ENCODE measurements at places on chromosomes 6 and 20.

GRCh38 chr20:3606021-3606420, 57.2 kb downstream of the GFRA4 start:
- DNase-seq = no peak

DNA sequence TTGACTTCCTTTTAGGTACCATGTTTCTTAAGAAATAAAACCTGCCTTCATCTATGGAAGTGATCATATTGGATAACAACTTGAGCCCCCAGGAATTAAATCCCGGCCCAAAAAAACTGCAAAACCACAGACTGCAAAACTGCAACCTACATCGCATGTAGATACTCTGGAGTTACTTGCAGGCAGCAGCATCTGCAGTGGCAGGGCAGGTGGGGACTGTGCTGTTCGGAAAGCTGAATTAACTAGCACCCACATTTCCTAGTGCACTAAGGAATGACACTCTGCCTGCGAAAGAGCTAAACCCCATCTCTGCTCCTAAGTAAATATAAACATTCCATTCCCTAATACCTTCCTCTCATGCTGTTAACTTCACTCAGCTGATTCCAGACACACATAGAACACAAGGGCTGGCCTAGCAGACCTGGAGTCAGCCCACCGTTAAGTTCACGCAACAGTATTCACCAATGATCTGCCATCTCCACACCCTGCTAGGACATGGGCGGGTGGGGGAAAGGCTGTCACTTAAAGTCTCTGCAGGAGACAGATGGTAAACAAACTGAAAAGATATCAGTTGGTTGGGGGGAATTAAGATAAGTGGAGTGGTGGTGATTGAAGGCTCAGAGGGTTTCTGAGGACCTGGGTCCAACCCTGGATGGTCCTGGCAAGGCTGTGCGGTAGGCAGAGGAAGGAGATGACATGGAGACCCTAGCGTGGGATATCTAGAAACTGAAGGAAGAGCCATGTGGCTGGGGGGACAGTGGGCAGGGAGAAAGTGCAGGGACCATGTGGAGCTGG, 128.4 kb downstream of the SYCP2 start:
- peak; percentile 32 for DNase-seq

- peak; percentile 87 for DNase-seq
Measured at GRCh38 chr20:63574156-63574828, at the start of gene HELZ2. Gene HELZ2, minus strand, starts transcription at chr20:63574239. Its CDS starts 1,854 bp downstream, at chr20:63572385.

DNA sequence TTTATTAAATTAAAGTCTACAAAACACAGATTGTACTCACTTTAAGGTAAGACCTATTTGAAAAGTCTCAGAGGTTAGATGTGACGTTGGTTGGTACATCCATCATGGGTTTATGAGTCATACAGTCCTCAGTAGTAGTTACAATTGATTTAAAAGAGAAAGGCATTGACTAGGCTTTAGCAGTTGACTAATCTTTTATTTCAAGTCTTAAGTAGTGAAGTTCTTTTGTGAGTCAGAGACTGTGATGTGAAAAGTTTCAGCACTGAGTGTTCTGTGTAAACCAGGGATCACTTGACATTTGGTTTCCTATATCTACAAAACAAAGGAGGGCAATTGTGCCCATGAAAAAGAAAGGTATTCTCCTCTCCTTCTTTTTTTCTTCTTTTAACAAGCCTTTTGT, 221.3 kb downstream of the GRIK2 start:
- no peak for DNase-seq

DNA sequence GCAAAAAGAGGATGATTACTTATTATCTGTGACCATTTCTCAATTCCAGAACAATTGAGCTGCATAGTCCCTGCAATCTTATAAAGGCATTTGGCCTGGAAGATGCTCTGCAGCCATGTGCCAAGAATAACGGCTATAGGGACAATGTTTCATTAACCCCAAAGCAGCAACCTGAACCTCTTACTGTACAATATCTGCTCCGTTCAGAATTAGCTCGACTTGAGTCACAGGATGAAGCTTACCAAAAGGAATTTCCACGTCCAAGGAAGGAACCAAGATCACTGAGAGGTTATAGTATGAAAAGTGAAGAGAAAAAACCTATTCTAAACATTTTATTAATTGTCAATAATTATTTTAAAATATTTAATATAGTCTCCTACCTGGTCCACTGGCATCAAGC, 167.3 kb upstream of the GMDS start:
- no peak for DNase-seq

GRCh38 chr6:119368921-119369320, 19.4 kb upstream of the MAN1A1 start:
- no peak for DNase-seq

- no peak for DNase-seq
Measured at GRCh38 chr6:153121311-153121710, 9.8 kb downstream of the RGS17 start.

DNA sequence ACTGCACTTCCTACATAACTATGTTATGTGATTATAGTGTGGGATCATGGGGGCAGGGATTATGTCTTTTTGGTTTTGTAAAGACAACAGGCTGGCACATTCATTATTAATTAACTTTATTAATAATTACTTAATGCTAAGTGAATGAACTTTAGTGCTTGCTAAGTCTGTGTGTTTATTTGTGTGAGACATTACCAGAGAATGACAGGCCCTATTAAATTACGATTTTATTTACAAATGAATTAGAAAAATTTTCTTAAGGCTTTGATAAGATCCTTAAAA, 100.9 kb downstream of the CD83 start:
- no peak for DNase-seq

- DNase-seq = no peak
Measured at GRCh38 chr6:2086326-2086965, 159.0 kb downstream of the GMDS start.

GRCh38 chr6:77470983-77471382, 7.7 kb upstream of the HTR1B start:
- no peak for DNase-seq

DNA sequence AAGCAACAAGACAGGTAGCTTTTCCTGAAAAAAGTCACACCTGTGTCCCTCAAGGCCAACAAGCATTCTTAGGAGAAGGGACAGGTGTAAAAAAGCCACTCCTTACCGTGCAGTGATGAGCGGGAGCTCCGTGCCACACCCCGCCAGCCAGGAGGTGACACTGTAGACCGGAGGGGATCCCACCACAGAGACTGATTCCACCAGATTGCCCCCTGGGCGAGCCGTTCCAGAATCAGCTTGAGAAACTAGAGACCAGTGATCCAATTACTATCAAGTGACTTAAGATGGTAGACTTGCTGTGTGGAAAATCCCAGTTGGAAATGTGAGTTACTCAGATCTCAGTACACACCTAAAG, 37.4 kb downstream of the PKHD1 start:
- no peak for DNase-seq

- DNase-seq = no peak
Measured at GRCh38 chr6:126811321-126811720, 307.1 kb upstream of the RSPO3 start.

GRCh38 chr6:139156551-139156950, 21.7 kb downstream of the HECA start:
- DNase-seq = no peak

GRCh38 chr6:27145731-27146455, 101.6 kb upstream of the PRSS16 start:
- DNase-seq = peak; percentile 83

GRCh38 chr6:84763003-84763885, 1.2 kb downstream of the TBX18 start:
- DNase-seq = peak; percentile 81

GRCh38 chr6:125932451-125932795, 24.1 kb upstream of the HINT3 start:
- DNase-seq = no peak

DNA sequence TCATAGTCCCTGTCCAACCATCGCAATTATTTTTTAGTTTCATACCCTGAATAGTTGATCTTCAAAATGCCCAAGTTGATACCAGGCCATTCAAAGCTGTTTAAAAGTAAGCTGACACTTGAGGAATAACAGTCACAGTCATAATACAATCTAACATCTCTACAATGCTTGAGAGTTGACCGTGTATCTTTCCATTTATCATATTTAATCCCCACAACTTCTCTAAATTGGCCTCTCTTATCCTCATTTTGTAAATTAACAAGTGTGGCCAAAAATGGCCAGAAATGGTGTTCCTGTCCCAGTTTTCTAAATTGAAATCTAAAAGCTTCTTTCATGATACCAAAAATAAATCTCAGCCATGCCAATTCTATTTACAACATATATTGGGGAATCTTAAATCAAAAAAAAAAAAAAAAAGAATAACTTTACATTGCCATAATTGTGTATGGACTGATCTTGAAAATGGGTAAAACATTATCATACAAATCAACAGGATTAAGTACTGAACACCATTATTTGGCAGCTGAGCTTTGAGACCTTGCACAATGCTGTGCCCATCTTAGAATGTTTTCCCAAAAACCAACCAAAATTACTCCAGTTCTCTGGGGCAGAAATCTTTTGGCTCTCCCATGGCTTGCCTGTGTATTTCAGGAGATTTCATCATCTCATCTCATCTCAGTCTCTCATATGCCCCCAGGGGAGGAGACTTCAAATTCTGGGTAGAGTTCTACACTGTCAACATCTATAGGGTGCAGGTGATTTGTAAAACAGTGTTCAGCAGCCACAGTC, 448.7 kb upstream of the JARID2 start:
- no peak for DNase-seq

DNA sequence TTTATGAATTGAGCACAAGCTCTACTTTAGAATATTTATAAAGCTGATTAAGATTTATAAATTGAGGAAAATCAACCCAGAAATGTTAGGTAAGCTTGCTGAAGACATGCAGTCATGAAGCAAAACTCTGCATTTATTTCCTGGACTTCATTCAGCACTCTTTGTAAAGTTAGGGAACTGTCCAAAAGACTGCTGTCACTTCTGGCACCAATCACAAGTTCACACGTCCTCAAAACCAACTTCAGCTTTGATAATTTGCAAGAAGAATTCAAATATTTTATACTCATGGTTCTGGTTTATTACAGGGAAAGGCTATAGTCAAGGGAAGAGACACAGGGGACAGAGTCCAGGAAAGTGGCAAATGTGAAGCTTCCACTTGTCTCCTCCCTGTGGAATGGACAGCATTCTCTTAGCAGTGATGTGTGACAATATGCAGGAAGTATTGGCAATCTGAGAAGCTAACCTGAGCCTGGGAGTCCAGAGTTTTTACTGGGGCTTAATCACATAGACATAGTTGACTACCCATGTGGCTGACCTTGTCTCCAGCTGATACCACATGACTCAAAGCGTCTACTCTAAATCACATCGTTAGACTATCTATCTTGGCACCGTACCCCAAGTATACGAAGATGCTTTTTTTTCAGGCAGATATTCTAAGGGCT, 85.4 kb downstream of the PPP1R14C start:
- DNase-seq = no peak

GRCh38 chr20:40436011-40436410, 253.0 kb downstream of the MAFB start:
- DNase-seq = no peak

- DNase-seq = peak; percentile 74
Measured at GRCh38 chr6:17986656-17987446, 584 bp downstream of the KIF13A start.

- no peak for DNase-seq
Measured at GRCh38 chr6:167472148-167472547, 147.3 kb downstream of the TTLL2 start.

- DNase-seq = no peak
Measured at GRCh38 chr6:40336940-40337760, 250.0 kb downstream of the LRFN2 start.

All from right forelimb (tissue), 1 donor.